ENCODE measurements at places on chromosomes 12 and 14.

GRCh38 chr12:81896771-81897170 lies 137.6 kb upstream of the PPFIA2 start:
- DNase-seq: no peak

DNA sequence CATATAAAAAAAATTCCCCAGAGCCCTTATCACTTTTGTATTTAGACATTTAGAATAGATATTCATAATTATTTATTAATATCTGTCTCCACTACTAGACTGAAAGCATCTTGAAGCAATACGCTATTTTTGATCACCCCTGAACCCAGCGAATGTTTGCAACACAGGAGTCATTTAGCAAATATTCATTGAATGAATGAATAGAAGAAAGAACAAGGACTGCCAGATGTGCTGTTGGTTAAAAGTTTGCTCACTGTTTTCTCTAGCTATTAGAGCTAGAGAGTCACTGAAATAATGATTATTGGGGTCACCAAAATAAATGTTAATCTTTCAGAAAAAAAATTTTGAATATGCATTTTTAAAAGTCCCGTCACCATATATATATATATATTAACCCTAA lies 174.3 kb downstream of the ACSS3 start:
- DNase-seq: no peak

DNA sequence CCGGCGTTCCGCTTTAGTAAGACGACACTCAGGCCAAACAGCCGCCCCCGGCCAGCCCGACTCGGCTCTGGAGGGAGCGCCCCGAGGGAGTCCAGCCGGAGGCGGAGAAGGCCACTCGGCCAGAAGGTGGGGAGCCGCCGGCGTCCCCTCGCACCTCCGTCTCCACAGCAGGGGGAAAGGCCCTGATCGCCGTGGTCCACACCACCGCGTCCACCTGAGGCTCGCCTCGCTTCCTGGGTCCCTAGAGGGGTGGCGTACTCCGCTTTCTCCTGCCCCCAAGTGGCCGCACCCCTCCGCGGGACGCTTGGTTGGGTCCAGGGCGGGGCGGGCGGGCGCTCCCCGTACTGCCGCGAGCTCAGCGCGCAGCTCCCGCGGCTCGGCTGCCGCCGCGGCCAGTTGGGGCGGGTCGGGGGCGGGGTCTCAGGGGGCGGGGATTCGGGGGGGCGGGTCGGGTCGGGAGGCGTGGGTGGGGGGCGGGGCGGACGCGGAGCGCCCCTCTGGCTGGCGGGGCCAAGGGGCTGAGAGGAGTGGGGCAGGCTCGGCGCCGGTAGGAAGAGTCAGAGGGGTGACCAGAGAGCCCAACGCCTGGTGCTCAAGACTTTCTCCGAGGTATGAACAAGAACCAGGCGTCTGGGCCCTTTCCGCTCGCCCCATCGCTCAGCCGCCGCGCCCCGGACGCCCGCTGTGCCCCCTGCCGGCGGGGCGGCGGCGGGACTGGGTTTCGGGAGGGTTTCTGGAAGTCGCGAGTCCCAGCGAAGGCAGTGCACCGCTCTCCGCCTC lies at the start of gene FRMD6:
FRMD6 (plus strand) TSS at position 523 of the 780 bp plus-strand sequence. CDS start 37,927 bp downstream, outside the sequence.
- peak; percentile 28 for DNase-seq

DNA sequence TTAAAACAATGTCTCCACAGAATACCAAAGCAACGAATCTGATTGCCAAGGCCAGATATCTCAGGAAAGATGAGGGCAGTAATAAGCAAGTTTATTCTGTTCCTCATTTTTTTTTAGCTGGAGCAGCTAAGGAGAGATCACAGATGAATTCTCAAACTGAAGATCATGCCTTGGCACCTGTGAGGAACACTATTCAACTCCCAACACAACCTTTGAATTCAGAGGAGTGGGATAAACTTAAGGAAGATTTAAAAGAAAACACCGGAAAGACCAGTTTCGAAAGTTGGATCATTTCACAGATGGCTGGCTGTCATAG lies 994 bp downstream of the PRORP start:
- DNase-seq: no peak

GRCh38 chr12:104828015-104828414 lies 130.1 kb downstream of the SLC41A2 start:
- DNase-seq: no peak

DNA sequence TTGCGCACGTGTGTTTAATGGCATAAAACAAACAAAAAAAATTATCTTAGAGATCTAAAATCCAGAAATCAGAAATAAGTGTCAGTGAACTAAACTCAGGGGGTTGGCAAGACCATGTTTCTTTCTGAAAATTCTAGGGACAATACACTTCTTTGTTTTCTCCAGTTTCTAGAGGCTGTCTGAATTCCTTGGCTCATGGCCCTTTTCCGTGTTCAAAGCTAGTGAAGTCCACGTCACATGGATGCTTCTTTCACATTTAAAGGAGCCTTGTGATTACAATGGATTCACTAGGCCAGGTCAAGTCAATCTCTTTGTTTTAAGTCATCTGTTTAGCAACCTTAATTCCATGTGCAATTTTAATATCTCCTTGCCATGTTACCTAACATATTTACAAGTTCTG lies 22.4 kb downstream of the SLCO1B3 start:
- no peak for DNase-seq

- DNase-seq: no peak
Observed at GRCh38 chr14:31592631-31593030, 31.4 kb downstream of the NUBPL start.

GRCh38 chr12:526089-526488 lies 66.3 kb downstream of the B4GALNT3 start:
- no peak for DNase-seq

GRCh38 chr12:4240161-4240783 lies 33.3 kb upstream of the CCND2 start:
- DNase-seq: no peak

DNA sequence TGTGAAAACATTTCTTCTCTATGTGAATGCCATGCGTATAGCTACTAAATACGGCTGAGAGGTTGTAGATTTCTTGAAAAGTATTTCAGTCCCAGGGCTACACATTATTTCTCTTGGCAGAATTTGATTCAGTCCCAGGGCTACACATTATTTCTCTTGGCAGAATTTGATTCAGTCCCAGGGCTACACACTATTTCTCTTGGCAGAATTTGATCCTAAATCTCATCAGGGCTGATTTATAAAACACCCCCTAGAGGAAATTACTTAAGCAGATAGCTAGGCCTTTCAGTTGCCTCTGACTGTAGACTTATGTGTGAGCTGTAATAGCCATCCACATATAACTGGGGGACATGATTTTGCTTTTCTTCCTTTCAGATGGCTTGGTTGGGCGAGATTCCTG lies 50.4 kb downstream of the AK7 start:
- DNase-seq: no peak

- DNase-seq: no peak
Observed at GRCh38 chr12:125544960-125545359, 479.7 kb downstream of the AACS start.

DNA sequence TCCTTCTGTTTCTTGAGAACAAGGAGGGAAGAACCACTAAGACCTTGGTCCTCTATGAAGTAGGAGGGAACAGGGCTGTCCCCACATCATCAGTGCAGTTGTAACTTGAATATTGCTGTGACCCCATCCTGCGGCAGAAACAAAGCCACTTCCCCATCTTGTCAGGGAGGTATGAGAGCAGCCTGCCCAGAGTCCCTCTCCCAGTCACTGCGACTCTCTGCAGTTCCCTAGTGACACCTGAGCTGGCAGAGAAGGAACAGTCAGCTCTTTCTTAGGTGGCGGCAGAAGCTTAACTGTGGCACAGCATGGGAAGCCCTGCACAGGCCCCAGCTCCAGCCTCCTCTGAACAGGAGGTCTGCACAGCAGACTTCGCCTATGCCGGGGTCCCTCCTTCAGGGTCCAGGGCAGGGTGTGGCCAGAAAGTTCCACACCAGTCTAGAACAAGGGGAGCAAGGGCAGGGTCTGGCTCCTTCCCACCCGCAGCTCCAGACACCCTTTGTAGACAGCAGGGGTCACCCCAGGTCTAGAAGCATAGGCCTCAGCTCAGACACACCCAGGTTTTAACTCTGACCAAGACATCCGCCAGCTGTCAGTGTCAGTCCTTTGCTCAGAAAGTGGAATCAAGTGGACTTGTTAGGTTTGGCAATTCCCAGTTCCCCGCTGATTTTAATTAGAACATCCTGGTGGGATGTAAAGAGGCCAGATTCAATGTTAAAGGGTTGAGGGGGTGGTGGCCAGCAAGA lies 36.8 kb downstream of the DEGS2 start:
- no peak for DNase-seq

DNA sequence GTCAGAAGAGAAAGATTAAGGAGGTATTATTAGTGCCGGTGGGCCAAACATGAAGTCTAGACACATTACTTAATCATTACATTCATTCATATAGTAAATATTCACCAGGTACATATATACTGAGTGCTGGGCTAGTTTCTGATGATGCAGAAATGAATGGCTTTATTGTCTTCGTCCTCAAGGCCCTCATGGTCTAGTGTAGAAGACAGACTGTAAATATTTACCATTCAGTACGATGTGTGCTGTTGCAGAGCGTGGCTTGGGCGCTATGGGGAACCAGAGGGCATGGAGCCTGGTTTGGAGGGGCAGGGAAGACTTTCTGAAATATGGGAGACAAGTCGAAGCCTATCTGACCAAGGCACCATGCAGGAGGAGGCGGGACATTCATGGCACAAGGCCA lies 37.0 kb upstream of the TCL1B start:
- no peak for DNase-seq

DNA sequence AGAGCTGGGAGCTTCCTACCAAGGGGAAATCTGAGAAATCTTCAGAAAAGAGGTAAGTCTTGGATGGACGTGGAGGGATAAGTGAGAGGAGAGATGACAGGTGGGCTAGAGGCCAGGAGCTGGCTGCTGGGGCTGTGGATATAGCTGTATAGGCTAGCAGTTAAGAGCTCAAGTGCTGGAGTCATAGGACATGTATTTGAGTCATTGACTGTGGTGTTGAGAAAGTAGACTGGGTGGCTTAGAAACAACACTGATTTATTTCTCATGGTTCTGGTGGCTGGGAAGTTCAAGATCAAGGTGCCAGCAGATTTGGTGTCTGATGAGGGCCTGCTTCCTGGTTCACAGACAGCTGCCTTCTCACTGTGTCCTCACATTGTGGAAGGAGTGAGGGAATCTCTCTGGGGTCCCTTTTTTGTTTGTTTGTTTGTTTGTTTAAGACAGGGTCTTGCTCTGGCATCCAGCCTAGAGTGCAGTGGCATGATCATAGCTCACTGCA lies 151.1 kb upstream of the FUT8 start:
- no peak for DNase-seq

GRCh38 chr14:90536092-90536491 lies 139.3 kb downstream of the CALM1 start:
- DNase-seq: no peak

- DNase-seq: no peak
Observed at GRCh38 chr14:101108579-101109346, 205.2 kb upstream of the RTL1 start.

- peak; percentile 32 for DNase-seq
Observed at GRCh38 chr12:120445911-120446843, at the start of the genes GATC and TRIAP1. TSS of gene GATC (plus strand) at chr12:120446444. CDS start at chr12:120446481, 37 bp downstream. TSS of gene TRIAP1 (minus strand) at chr12:120446384. CDS start at chr12:120446372, 12 bp downstream.

GRCh38 chr14:76313852-76314251 lies 62.1 kb upstream of the ESRRB start:
- no peak for DNase-seq

DNA sequence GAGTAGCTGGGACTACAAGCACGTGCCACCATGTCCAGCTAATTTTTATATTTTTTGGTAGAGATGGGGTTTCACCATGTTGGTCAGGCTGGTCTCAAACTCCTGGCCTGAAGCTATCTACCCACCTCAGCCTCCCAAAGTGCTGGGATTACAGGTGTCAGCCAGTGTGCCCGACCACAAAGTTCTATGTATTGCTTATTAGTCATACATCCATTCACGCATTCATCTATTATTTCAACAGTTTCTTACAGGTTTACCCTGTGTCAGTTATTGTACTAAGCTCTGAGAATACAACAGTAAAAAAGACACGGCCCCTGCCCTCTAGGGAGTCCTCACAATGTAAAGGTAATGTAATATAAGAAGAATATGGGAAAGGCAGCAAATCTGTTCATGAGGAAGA lies 188.9 kb upstream of the BTG1 start:
- no peak for DNase-seq

- DNase-seq: no peak
Observed at GRCh38 chr12:17266856-17267255, 660.9 kb upstream of the LMO3 start.
